ENCODE measurements at places on chromosomes 3 and 15.

DNA sequence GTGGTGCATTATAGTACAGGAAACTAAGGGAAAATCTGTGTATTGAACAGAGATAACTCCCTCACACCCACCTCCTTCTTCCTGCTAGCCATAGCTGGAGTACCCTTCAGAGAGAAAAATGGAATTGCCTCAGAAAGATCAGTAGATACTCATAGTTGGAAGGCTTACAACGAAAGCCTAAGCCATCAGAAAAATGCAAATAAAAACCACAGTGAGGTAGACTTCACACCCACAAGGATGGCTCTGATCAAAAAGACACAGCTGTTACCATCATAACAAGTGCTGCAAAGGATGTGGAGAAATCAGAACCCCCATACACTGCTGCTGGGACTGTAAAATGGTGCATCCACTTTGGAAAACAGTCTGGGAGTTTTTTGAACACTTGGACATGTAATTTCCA lies 7.4 kb upstream of the DLG1 start:
- DNase-seq: no peak

- no peak for DNase-seq
Observed at GRCh38 chr15:39202641-39203040, 378.2 kb upstream of the THBS1 start.

GRCh38 chr15:78672285-78673014 lies 31.4 kb upstream of the CHRNB4 start:
- no peak for DNase-seq

- DNase-seq: no peak
Observed at GRCh38 chr3:73141525-73141924, 80.1 kb downstream of the EBLN2 start.

- no peak for DNase-seq
Observed at GRCh38 chr15:83769411-83769999, 115.6 kb downstream of the ADAMTSL3 start.

- no peak for DNase-seq
Observed at GRCh38 chr3:45861043-45861719, 19.3 kb upstream of the LZTFL1 start.

DNA sequence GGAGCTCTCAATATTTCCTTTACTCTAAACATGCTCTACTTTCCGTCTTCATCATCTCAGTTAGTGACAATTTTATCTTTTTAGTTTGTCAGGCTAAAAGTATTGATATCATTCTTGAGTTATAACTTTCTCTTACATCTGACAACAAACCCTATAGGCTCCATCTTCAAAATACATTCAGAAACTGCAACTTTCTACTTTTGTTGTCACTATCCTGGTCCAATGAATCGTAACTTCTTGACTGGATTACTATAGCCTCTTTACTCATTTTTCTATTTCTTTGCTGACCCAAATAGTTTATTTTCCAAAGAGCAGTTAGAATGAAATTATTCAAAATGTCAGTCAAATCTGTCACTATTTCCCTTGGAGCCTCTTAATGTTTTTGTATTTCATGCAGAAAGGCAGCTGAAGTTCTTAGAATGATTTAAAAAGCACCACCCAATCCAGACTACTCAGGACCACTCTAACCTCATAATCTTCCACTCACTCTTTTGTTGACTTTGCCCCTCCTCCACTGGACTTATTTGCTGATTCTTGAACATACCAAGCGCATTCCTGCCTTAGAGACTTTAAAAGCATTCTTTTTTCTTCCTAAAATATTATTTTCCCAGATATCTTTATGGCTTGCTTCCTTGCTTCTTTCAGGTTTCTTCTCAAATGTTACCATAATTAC lies 119.9 kb upstream of the CBLB start:
- DNase-seq: no peak

- DNase-seq: no peak
Observed at GRCh38 chr3:4953119-4953518, 26.1 kb upstream of the BHLHE40 start.

DNA sequence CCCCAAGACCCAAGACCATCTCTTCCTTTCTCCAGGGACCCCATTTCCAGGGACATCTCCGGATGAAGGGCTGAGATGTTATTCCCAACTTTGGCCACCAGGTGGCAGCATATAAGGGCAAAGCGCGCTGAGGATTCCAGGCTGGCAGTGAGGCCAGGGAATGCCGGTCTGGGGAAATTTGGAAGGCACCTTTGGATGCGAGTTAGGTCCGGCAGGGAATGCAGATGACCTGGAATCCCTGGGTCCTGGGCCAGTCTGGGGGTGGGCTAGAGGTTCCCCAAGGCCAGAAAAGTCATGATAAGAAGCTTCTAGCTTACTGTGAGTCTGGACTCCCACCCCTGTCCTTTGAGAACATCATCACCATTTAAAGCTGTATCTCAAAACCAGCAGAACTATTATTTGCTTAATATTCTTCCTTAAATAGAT lies 1.6 kb upstream of the CHST13 start:
- DNase-seq: peak; percentile 30

DNA sequence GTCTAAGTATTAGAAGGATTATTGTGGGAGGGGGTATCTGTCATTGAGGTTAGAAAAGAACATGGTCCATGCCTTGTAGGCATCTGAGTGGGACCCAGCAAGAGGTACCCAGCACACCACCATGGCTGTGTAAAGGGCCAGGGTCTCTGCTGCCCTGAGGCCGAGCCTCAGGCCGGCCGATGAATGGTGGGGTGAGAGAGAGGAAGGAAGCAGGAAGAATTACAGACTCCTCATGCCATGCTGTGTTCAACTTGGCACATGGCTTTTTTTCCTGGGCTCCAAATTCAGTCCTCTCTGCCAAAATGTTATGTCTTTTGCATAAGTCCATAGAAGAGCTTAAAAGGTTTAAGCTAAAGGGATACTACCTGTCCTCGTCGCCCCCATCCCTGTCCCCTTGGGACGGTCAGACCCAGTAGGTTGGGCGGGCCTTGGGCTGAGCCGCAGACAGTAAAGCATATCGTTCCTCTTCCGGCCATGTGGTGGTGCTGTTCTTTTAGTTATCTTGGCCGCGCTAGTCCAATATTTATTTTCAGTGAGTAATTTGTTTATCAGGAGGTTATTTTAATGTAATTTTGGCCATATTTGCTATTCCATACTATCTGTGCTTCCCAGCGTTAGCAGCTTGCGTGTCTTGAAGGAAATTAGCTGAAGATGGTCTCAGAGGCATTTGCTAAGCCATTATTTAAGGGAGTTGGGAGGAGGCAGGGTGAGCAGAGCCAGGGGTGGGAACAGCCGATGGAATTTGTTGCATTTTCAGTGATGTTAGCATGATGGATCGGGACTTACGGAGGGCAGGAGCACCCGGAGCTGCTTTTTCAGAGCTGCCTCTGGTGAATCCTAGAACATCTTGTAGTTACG lies 152.4 kb downstream of the AGBL1 start:
- DNase-seq: no peak

DNA sequence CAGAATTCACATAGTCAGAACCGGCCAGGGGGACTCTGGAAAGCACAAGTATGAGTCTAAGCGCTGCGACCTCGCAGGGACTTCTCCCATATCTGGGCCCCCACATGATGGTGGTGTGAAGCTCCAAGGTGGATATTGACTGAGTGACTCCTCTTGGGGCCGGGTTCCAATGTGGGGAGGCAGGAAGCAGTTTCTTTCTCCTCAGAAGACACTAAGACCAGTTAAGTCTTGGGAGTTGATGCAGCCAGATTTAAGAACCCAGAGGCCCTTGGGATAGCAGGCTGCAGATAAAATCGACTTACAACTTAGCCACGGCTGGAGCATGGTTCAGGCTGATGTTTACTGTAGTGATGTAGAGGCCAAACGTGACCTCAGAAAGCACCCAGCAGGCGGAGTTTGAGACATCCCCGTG lies 55.4 kb upstream of the KLF13 start:
- DNase-seq: no peak

DNA sequence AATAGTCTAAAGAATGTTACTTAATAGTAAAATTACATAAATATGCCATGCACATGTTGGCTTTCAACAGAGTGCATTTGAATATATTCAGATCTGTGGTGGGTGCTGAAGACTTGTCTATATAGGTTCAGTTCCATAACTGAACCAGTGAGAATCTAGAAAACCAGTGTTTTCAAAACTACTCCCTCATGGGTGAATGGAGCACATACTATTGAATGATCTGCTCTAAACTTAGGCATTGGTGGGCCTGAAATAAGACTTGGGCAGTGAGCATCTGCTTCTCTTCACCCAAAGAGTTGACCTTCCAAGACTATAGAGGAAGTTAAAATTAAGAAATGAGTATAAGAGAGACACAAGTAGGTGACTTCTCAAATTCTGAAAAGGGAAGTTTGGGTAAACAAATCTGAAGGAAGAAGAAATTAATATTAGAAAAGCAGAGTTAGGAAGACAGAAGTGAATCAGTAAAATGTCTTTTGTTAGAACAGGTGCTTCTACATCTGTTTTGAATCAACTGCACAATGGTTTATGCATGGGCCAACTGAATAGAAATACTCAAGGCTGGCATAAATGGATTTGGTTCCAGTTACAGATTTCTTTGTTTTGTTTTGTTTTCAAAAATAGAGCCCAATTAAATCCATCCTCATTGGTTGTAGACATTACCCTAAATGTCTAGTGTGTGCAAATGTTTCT lies 19.3 kb downstream of the ALCAM start:
- DNase-seq: peak; percentile 63

DNA sequence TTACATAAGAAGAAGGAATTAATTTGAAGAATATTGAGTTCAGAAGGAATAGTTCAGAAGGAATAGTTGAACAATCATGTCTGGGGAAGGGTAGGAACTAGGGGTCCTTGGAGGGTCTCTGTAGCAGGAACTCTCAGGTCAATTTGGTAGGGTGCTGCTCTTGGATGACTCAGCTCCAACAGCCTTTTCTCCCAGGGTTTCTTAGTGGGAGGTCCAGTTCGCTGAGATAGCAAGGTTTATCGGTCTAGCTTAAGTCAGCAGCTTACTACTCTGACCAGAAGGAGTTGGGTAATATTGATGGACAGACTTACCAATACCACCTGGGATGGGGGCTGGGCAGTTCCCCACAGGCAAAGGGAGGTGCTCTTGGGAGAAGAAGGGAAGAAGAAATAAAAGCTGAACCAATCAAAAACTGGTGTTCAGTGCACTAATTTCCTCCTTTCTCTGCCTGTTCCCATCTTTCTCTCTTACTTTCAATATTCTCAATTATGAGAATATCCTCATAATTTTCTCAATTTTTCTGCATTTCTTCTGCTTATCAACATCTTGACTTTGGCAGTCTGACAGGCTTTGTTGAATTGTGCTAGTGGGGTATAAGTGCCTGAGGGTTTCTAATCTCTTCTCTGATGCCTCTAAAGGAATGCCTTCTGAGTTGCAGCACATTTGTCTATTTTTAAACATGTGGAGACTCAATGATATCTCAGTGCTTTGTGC lies 14.4 kb upstream of the MITF start:
- DNase-seq: no peak

- no peak for DNase-seq
Observed at GRCh38 chr15:69820819-69821218, 276.9 kb downstream of the TLE3 start.

- DNase-seq: no peak
Observed at GRCh38 chr3:194308601-194309449, 42.3 kb downstream of the CPN2 start.

DNA sequence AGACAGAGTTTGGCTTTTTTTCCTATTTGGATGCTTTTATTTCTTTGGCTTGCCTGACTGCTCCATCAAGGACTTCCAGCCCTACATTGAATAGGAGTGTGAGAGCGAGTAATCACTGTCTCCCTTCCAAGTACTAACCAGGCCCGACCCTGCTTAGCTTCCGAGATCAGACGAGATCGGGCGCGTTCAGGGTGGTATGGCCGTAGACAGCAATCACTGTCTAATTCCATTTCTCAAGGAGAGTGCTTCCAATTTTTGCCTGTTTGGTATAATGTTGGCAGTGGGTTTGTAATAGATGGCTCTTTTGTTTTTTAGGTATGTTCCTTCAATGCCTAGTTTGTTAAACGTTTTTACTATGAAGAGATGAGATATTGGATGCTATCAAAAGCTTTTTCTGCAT lies 125.0 kb upstream of the PEX5L start:
- DNase-seq: no peak

- no peak for DNase-seq
Observed at GRCh38 chr15:37483779-37484178, 383.4 kb upstream of the MEIS2 start.

- DNase-seq: no peak
Observed at GRCh38 chr15:68537506-68537905, 41.3 kb upstream of the CORO2B start.

DNA sequence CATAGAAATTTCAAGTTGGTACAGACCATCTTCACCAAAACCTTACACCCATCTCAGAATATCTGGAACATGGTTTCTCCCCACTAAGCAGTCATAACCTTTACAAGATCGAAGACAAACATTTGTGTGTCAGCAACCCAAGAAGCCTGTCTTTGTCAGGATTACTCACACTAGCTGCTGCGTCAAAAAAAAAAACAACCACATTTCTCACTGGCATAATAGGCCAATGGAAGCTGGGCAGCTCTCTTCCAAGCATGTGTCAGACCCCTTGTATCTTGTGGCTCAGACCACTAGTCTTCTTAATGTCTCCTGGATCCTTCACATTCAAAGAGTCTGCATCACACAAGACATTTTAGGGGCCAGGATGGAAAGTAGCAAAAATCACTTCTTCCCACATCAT lies 266.9 kb upstream of the IGF1R start:
- DNase-seq: no peak

DNA sequence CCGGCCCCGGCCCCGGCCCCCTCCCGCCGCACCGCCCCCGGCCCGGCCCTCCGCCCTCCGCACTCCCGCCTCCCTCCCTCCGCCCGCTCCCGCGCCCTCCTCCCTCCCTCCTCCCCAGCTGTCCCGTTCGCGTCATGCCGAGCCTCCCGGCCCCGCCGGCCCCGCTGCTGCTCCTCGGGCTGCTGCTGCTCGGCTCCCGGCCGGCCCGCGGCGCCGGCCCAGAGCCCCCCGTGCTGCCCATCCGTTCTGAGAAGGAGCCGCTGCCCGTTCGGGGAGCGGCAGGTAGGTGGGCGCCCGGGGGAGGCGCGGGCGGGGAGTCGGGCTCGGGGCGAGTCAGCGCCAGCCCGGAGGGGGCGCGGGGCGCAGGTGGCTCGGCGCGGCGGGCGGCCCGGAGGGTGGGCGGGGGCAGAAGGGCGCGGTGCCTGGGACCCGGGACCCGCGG lies 352 bp downstream of the CHRD start:
- peak; percentile 24 for DNase-seq

DNA sequence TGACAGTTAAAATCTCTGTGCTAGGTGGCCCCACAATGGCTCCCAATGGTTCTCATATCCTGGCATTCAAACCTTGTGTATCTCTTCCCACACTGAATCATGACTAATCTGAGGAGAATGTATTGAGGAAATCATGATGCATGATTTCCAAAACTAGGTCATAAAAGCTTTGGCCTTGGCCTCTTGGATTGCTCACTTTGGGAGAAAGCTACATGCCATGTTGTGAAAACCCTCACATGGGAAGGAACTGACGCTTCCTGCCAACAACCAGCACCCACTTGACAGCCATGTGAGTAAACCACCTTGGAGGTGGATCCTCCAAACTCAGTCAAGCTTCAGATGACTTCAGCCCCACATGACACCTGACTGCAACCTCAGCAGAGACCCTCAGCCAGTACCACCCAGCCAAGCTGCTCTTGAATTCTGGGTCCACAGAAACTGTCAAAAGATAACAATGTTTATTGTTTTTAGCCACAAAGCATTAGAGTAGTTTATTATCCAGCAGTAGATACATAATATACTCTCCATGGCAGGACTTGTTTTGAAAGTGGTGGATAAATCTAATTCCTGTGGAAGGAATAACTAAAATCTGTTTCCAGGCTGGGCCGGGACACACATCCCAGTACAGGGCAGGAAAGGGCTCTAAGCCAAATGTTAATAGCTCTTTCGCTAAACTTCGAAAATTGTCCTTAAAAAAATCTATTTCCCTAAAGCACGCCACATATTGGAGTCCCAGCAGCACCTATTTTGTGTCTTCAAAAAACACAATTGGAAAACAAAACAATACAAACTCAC lies 1.0 kb upstream of the ZNF620 start:
- DNase-seq: no peak
